Smooth muscle cell of the brain vasculature (primary cell): ENCODE measurements at places on chromosomes 7 and 10.

DNA sequence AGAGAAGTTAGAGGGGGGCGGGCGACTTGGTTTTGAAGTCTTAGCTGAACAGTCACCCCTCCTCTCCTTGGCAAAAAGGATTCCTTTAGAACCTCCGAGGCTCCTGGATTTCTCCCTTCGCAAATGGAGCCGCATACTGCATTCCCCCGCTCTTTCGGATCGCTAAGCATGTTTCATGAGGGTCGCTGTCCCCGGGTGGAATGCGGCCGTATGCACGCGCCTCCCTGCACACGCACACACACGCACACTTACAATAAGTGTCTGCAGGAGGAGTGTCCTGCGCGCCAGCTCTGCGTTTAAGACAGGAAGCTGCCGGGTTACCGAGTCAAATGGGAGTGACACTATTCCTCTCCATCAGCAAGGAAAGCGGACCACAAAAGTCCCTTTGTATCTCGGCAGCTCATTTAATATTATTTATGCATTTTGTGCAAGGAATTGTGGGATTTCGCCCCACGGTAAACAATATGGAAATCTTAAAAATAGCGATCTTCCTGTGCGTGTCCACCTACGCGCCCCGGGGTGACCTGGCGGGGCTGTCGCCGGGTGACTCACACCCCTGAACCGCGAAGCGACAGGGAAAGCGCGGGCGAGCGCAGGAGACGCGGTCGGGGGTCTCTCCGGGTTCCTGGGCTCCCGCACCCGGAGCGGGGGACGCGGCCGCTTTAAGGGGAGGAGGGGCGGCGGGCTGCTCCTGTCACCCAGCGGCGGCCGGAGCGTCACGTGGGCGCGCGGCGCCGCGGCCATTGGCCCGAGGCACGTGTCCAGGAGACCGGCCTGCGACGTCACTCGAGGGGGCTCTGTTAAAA, 988 bp upstream of the EN2 start:
- no peak for DNase-seq

- DNase-seq = no peak
Observed at GRCh38 chr10:51804866-51805265, 105.5 kb upstream of the CSTF2T start.

DNA sequence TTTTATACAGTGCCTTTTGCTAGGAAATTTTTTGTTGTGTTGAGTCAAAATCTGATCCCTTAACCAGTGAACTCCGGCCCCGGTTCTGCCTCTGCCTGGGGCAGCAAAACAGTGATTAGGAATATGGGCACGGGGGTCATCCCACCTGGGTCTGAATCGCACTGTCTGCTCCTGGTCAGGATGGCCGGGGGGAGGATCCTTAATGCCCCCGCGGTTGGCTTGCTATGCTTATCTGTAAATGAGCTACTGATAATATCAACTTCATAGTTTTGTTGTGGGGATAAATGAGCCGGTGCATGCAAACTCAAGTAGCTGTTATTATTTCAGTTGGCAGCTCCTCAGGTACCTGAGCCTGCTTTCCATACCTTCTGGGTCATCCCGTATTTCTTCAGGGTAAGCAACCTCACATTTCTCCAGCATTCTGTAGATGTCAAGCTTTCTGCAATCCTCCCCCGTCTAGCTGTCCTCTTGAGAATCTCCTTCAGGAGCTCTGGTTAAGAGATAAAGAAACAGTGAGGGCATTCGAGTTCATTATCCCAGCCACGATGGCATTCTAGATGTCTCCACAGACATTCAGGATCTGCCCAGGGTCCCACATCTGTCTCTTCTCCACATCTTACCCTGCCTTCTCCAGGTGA, 592.2 kb downstream of the SDK1 start:
- DNase-seq = no peak

GRCh38 chr7:157241631-157242030, 95.2 kb upstream of the DNAJB6 start:
- DNase-seq = no peak

DNA sequence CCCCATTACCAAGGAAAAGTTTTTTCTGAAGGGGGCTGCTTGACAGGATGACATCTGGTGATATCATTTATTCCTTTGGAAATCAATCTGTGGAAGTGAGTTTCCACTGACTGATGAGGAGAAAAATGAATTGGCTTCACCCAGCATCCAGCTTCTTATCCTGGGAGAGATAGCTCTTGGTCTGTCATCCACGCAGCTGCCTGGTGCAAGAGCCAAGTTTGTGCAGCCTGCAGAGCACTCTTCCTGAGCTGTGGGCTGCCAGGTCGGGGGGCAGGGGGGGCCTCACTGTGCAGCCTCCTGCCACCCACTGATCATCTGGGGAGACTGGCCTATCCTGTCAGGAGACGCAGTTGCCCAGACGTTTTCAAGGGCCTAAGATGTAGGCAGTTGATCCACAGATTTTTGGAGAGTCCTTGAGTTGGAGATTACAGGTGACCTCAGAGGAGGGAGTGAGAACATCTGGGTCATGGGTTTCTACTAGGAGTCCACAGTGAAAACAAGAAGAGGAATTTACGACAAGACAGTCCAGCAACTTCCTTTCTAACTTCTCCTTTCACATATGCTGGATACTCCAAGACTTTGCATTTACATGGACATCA, 75.4 kb downstream of the EGFR start:
- no peak for DNase-seq

- peak; percentile 12 for DNase-seq
Observed at GRCh38 chr7:113159746-113160339, 41.5 kb upstream of the SMIM30 start.

DNA sequence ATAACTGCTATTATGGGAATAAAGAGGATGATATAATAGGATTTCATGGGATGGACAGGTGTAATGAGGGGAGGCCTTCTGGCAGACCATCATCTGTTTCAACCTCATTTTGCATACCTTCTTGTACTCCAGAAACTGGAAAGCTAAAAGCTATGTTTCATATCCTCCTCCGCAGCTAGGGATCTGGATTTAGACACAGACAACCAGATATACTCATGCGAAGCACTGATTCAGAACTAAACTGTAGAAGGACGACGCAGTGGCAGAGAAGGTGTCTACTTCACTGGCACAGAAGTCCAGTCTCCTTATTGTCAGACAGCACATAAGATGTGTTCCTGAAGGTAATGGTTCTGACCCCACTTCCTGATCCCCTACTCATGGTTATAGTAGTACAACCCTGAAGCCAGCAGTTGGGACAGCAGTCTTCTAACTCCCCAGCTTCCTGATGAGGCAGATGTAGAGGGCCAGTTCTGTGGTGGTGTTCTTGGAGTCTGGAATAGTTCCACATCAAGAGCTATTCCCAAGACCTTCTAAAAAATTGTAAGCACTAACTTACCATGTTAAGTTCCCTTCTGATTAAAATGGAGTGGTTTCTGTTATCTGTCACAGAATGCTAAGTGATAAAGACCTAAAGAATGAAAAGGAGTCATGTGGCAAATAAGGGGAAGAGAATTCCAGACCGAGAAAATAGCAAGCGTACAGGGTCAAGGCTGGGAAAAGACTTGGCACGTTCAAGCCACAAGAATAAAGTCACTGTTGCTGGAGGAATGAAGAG, 550.3 kb downstream of the GRM8 start:
- no peak for DNase-seq
